ENCODE measurements at places on chromosomes 11 and 22.
A peak's percentile ranks its signal among the peaks of the same experiment; 100 is the strongest.

GRCh38 chr11:96614101-96614500 is 224.3 kb downstream of the JRKL start:
- no peak for DNase-seq

GRCh38 chr11:74069146-74070046 is 60.5 kb upstream of the UCP3 start:
- no peak for DNase-seq

- peak; percentile 97 for DNase-seq
These were observed 13.5 kb downstream of the TXN2 start for GRCh38 chr22:36467946-36468345.

GRCh38 chr11:8219257-8220021 is 44.2 kb downstream of the LMO1 start:
- peak; percentile 58 for DNase-seq

DNA sequence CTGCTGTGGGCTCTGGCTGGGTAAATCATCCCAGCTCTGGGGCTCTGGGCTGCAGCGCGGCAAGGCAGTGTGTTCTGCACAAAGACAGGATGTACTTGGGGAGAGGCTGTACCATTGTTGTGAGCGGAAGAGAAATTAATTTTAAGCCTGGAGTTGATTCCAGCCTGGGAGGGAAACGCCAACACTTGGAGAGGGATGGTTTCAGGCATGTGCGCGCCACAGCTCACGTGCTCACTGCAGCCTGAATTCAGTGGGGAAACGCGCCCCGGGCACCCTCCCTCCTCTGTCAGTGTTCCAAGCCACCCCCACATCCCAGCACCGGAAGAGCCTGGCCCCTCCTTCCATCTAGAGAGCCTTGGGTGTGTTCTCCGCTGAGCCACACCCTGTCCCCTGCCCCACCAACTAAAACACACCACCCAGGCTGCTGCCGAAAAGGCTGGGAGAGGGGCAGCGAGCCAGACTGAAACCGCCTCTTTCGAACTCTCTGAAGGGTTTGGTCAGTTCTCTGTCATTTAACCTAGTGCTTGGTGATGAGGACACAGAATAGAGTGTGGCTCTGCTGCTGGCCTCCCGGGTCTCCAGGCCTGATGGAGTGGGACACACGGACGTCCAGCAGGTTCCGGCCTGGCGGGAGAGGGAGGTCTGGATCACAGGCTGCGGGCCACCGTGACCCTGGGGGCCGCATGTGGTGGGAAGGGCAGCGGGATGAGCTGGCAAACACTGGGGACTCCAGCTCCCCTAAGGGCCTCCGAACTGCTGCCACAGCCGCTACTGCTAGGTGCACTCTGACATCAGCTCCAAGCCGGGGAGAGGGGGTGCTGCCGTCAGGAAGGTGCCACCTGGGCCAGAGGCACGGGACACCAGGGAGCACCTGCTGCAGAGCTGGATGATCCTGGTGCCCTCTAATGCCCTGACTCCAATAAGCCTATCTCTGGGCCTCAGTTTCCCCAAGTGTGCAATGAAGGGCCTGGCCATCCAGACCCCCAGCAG is 230.8 kb downstream of the CTTN start:
- DNase-seq, result no peak

GRCh38 chr11:61697078-61697502 is 16.9 kb downstream of the DAGLA start:
- DNase-seq, result no peak

- peak; percentile 71 for DNase-seq
These were observed 725.2 kb downstream of the DLG2 start for GRCh38 chr11:84901991-84902390.

- no peak for DNase-seq
These were observed 26.2 kb downstream of the SBF2 start for GRCh38 chr11:10267821-10268220.

- DNase-seq, result no peak
These were observed 425.6 kb downstream of the SHANK2 start for GRCh38 chr11:70826541-70827335.
